ENCODE measurements at places on chromosomes 2 and 18.
A peak's percentile ranks its signal among the peaks of the same experiment; 100 is the strongest.

DNA sequence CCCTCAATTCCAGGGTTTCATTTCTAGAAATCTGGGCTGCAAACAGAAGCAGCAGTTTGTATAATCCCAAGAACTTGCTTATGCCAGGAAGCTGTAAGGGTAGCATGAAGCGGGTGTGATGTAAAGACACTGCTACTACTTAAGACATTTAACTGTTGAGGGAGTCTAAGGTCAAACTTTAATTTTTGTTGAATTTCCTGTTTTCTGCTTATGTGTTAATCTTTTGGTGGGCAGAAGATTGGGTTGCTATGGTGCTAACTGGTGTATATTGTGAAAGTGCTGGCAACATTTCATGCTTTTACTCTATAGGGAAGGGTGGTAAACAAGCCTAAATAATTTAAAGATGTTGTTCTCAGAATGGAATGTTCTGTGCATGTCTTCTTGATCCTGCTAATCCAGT lies 2.7 kb downstream of the NCOA1 start:
- peak; percentile 15 for DNase-seq

DNA sequence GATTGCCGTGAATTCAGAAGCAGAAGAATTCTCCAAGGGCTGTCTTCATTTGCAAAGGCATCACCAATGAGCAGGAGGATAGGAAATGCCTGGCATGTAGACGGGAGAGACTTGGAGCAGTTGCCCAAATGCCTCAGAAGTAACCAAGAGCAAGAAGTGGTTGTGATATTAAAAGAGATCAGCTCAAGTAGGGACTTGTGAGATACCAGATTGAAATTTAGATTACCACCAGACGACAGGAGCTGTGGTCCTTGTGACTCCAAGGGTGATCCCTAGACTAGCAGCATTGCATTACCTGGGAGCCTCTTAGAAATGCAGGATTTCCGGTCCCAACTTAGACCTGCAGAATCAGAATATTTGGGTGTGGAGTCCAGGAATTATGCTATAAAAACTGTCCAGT lies 228.6 kb upstream of the EPAS1 start:
- DNase-seq: peak; percentile 65

DNA sequence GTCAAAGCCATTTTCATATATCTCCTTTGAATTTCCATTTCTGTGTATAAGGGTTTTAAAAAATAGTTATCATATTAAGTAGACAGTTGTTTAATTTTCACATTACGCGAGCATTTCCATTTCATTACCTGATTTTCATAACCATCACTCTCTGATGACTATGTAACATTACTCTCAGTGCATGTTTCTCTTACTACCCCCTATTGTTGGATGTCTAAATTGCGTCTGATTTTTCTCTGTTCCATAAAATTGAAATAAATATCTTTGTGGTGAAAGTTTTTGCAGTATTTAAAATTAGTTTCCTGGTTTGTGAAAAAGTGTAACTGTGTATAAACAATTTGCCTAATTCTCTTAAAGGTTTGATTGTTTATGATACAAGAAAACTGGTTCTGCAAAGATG lies 123.8 kb downstream of the MYO1B start:
- DNase-seq: no peak

DNA sequence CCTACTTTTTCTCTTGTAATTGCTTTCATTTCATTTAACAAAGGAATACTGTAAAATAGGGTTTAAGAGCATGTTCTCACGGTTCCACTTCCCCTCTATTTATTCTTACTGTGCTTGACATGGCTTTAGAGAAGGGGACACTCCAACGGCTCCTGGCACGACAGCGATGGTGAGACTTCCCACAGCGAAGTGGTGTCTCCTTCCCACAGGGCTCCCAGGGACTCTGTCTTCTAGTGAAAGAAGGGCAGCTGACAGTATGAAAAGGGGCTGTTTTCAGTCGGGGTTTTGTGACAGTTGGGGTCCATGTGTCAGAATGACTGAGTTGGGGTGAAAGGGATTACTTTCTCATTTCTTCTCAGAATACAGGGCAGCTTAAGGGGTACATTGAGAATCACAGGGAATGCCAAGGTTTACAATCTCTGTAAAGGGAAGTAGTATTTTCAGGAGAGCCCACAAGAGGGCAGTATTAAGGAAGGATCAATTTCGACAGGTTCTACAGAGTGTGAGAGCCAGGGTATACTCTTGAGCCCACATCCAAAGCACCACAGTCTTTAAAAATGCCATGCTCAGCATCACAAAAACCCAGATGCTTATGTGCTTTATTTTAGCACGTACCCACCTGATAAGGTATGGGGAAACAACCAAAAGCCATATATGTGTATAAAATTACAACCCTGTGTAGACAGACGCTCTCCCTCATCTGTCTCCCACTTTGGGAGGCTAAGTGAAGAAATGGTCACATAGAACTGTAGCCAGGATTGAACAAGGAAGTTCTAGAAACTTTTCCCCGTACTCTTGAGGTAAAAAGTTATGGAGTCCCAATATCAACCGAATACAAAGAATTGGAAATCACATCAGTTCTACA lies 31.3 kb upstream of the RAPGEF4 start:
- DNase-seq: peak; percentile 57

DNA sequence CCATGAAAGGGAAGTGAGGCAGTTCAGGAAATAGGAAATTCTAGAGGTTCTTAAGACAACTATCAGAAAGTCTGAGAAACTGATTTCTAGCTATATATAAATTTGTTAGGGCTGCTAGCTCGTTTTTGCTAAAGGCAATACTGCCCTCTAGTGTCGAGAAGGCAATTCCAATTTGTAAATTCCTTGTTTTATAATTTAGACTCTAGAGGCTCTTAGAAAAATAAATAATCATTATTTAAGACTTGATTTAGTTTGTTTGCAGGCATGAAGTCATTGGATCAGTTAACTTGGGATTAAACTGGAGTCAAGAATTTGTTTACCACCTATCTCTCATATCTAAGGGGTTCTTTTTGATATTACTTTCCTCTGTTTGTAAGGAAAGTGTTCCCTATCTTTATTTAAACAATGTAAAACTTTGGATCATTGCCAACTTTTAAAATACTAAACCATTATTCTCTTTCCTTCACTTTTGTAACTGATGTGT lies 66.2 kb downstream of the ACVR2A start:
- DNase-seq: peak; percentile 79

DNA sequence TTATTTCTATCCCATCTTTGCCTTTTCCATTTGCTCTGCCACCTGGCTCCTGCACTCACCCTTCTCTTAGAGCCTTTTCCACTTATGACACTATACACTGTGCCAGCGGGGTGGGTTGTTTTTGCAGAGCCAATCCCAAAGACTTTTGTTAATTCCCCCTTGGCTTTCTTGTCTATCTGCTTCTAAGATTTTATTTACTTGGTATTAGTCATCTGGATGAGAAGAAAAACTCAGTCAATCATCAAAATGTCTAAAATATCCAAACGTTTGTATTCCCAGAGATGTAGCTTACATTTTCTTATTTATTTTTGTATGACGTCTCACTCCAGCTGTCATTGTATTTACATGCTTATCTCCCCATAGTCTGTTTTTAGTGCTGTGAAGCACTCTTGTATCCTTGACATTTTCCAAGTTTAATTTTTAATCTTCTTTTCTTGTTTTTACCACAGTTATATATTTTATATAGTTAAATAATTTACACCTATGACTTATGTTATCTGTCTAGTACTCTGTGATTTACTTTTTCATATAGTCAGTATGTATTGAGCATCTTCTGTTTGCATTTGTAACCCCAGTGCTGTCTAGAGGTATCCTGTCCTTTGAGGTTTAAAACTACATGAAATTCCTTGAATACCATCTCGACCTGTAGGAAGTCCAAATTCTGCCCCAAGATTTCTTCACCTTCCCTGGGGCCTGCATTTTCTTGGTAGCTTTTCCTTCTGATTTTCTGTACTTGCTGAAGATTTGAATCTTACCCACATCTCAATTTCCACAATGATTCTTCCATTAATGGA lies 55.1 kb downstream of the COL4A3 start:
- no peak for DNase-seq

DNA sequence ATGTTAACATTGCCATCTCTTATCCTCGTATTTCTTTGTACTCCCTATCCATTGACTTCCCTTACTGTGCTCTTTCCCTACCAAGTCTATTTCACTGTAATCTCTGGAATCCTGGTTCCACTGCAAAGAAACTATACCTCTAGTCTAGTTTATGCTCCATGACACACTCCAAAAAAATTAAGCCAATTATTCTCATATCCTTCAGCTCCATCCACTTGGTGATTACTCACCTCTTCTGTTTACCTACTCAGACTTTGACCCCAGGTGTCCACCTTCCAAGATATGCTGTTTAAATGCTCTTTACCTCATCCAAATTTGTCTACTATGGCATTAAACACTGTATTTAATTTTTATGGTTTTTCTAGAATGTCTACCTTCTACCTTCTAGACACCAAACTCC lies 137.9 kb downstream of the ATAD2B start:
- no peak for DNase-seq

- DNase-seq: no peak
Measured at GRCh38 chr2:204539019-204539385, 6.3 kb upstream of the PARD3B start.

Data from foreskin fibroblast (primary cell).